CMK (cell line): ENCODE measurements at places on chromosomes 7 and 10.

GRCh38 chr7:128902761-128903585 lies 7.5 kb downstream of the KCP start:
- DNase-seq, result no peak

- no peak for DNase-seq
These were observed 299.2 kb upstream of the LRGUK start for GRCh38 chr7:133827707-133828623.

- DNase-seq, result no peak
These were observed 675.5 kb downstream of the PARD3 start for GRCh38 chr10:34139559-34139958.

- no peak for DNase-seq
These were observed 22.5 kb upstream of the SMKR1 start for GRCh38 chr7:129479831-129480230.

DNA sequence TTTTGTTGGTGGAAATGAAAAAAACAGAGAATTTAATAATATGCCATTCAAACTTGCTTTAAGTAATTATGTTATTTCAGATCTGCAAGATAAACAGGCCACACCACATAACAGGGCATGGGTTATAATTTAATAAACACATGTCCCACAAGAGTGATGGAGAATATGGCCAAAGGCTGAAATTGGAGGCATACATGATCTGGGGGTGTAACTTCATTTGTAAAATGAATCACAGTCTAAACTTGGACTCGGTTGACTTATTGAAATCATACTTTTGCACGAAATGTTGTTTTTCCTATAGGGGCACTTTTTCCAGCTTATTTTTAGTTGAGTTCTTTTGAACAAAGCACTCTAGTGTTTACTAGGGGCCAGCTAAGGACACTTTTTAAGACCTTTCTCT lies 151.6 kb downstream of the TMEM26 start:
- DNase-seq, result no peak

DNA sequence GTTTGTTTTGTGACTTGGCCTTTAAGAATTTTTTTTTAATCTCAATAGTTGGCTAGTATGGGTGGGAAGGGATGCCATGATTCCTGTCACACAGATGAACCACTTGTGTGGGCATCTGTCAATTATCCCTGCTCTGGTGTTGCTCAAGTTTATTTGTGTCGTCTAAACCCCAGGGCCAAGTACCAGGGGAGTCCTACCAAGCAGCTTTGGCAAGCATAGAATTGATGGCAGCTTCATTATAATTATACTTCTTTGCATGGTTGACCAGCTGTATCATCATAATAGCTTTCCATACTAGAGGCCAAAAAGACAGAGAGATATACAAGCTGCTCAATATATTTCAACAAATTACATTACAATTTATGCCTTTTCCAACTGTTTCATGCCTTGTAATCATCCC lies 30.4 kb downstream of the SUGCT start:
- DNase-seq, result no peak

DNA sequence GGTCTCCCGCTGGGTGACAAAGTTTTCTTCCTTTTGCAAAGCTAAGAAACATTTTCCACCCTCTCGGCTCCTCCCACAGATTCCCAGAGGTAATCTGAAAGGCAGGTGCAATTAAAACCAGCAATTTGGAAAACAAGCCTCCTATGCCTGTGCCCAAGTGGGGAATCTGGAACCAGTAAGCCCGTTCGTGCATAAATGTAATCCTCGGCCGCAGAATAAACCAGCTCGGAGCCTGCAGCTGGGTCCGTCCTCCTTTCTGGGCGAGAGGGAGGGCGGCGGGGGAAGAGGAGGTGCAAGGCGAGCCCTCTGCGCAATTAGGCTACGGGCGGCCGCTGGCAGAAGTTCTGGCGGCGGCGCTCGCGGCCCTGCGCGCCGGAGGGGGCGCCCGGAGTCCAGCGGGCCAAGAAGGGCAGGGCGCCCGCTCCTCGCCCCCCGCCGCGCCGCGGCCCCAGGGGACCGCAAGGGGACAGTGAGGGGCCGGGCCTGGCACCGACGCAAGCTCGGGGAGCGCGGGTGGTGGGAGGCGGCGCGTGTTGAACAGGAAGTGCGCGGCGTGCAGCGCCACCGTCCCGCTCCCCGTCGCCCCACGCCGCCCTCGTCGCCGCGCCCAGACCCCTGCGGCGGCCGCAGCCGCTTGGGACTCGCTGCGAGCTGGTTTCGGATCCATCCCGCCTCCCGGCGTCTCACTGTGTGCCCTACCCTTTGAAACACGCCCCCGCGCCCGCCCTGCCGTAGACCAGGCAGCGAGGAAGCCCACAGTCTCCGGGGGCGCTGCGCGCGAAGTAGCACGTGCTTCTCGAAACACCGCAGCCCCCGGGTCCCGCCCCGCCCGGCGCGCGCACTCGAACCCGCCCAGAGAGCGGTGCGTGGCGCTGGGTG lies at the start of gene PRKAG2:
TSS of gene PRKAG2 (minus strand) at position 217 of the 879 bp plus-strand sequence. CDS start 495 bp downstream, outside the sequence.
- peak; percentile 25 for DNase-seq

DNA sequence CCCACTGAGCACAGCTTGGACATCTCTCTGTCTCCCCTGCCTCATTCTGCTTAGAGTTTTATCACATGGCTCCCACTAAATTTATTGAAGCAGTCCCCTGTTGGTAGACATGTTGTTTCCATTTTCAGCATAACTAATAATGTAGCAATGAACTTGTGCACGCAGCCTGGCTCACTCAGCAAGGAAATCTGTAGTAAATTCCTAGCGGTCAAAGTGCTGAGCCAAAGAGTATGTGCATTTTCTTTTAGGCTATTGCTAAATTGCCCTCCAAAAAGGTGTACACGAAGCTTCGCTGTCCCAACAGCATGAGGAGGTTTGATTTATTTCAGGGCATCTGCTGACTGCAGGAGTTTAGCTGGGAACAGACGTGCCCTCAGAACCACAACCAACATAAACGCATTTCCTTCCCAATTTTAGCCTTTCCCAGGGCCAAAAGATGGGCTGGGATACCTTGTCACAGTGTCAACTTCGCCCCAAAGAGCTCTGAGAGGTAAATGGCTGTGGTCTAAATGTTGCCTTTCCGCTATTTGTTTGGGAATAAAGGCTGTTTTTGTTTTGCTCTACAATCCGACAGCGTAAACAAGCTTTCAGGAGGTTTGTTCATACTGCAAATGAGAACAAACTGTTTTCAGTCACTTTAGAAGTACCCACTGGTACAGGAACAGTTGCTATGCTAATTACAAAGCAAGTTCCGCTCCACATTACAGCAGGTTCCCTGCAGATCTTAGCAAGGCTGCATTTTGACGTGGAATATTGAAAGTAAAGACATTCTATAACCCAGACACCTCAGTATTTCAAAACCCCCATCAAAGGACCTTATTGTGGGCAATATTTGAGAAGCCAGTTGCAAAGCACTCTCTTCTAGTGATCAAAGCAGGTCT lies 16.8 kb downstream of the VSIR start:
- DNase-seq, result no peak

DNA sequence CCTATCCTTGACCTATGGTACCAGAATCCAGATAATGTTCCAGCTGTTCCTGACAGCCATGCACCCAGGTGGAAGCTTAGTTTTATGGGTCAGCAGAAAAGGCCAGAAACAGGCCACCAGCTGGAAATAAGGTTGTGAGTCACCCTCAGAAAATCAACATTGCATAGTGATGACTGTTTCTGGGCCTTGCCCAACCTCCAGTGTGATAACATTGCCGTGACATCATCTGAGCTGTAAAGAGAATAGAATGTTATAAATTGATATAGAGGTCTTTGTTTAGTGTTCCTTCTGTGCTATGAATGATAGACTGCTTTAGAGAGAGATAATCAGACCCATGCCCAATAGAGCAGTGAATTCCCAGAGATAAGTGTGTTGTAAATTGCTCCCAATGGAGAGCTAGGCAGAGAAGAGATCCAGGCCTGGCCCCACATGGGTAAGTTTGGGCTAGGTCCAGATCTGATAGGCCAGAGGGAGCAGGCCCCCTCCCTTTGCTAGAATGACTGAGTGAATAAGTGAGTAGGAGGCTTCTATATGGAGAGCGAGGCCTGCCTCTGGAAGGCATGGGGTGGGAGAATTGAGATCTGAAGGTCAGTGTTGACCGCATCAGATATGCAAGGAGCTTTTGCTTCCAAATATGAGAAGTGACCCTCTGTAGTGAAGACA lies 14.2 kb upstream of the HPS1 start:
- DNase-seq, result peak; percentile 84
